ENCODE measurements at places on chromosomes 13 and 19.

GRCh38 chr13:74747186-74747955, 613.2 kb upstream of the KLF12 start:
- no peak for DNase-seq

DNA sequence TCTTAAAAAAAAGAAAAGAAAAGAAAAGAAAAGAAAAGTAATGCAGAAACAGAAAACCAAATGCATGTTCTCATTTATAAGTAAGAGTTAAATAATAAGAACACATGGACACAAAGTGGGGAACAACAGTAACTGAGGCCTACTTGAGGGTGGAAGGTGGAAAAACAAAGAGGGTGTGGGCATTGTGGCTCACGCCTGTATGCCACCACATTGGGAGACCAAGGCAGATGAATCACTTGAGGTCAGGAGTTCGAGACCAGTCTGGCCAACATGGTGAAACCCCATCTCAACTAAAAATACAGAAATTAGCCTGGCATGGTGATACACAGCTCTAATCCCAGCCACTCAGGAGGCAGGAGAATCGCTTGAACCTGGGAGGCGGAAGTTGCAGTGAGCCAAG, 8.1 kb downstream of the ZNF708 start:
- no peak for DNase-seq

DNA sequence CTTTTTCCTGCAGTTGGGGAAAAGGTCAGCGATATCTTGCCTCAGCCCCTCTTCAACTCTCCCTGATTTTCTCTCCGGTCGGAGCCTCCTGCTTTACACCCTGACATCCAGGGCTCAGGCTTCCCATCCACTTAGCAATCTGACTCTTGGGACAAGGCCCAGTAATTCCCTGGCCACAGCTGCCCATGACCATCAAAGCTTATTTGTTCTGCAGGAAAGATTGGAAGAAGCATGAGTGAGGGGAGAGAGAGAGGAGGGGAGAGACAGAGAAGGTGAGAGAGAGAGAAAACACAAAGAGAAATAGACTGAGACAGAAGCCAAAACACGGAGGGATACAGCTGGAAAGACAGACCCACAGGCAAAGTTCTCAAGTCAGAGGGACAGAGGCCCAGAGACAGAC, 13.7 kb downstream of the SYT3 start:
- no peak for DNase-seq

GRCh38 chr13:91572944-91573598, 174.7 kb downstream of the GPC5 start:
- no peak for DNase-seq

- DNase-seq, result no peak
These were observed 106.1 kb downstream of the RGCC start for GRCh38 chr13:41563341-41563983.

DNA sequence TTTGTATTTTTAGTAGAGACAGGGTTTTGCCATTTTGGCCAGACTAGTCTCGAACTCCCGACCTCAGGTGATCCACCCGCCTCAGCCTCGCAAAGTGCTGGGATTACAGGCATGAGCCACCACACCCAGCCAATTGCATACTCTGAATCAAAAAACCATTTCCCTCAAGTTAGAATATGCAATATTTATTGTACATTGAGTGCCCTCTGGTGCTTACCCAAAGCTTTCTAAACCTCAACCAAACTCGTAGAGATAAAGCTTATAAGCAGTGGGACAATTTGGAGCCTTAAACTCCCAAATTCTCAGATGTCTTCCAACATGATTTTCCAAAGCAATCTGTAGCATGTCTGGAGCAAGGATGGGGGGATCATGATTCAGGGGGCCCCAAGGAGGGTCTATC, 22.4 kb downstream of the RFXAP start:
- DNase-seq, result no peak

DNA sequence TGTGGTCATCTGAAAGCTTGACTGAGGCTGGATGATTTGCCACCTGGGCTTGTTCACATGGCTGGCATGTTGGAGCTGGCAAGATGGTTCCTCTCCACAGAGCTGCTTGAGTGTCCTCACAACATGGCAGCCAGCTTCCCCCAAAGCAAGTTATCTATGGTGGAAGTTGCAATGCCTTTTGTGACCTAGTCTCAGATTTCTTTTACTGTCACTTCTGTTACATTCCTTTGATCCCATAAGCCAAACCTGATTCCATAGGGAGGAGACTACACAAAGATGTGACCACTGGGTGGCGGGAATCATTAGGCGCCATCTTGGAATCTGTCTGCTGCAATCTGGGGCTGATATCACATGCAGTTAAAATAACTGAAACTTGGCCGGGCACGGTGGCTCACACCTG, 17.5 kb upstream of the LMTK3 start:
- DNase-seq, result no peak

DNA sequence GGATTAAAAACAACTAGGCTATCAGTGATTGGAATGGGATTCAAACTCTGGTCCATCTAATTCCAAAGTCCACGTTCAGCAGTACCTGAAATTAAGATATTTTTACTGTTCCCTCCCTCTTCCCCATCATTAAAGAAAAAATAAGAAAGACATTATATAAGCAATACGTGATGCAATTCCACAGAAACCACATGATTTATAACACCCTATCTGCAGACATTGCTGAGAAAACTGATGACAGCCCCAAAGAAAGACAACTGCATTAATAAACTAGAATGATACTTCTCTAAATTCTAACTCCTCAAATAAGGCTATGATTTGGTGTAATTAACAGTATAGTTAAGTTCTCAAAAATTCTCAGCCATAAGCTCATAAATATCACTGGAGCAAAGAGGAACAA, 19.1 kb downstream of the LNX2 start:
- no peak for DNase-seq

DNA sequence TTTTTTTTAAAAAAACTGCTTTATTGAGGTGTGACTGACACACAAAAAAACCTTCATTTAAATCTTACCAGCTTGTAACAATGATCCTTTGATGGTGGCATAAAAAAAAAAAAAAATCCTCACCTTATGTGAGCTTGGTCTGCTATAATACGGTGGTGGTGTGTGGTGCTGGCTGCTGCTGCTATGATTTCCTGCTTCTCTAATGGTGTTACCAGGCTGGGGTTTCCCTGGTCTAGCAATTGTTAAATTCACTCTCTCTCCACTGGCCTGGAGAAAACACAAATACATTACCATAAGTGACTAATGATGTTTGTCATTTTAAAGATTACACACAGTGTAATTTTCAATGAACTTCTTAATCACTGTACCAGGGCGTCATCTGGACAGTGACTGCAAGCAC, 60.6 kb downstream of the LNX2 start:
- DNase-seq, result no peak

DNA sequence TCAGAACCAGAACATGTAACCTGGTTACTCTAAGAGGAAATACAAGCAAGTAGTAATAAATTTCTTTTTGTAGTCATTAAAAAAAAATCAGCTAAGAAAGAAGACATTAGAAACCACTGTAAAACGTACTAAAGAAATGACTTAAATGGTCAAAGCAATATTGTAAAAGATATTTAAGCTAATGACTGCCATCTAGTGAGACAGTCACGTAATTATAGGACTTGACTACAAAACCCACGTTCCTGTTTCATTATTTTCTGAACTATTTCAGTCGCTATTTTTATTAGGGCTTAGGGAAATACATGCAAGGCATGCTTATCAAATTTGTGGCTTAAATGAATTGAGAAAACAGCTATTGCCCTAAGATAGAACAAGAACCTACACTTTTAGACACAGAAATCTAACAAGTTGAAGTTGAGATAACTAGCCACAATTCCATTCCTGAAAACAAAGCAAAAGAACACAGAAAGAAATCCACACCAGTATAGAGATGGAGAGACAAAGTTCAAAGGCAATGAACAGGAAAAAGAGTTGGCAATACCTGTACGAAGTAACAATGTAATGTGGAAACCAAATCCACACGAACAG, 17.9 kb downstream of the ALG5 start:
- peak; percentile 61 for DNase-seq

- no peak for DNase-seq
These were observed 31.5 kb upstream of the SLC15A1 start for GRCh38 chr13:98783856-98784478.

GRCh38 chr19:1610579-1610978, 5.3 kb upstream of the UQCR11 start:
- DNase-seq, result no peak

DNA sequence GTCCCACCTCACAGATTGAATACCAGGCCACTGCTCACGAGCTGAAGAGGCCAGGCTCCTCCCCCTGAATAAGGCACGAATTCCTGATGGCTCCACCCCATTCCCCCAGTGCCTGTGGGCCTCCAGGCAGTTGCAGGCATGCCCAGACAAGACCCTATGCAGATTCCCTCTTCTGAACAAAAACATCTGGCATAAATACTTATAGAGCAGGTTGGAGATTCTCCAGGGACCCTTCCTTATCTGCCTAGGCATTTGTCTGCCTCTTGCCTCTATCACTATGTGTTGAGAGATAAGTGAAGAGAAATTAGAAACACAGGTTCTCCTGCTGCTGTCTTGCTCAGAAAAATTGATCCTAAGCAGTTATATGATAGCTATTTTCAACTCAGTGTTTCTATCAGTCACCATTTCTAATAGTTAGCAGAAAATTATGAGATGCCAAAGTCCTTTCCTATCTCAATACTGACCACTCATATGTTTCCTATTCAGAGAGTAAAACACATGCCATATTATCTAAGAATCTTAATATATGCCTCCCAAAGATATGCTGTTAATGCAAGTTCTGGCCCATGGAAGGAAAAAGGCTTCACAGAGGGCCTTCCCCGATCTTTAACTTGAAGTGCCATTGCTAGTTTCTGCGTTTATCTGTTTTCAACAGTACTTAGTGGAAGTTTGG, 364.0 kb downstream of the KCTD12 start:
- DNase-seq, result no peak

DNA sequence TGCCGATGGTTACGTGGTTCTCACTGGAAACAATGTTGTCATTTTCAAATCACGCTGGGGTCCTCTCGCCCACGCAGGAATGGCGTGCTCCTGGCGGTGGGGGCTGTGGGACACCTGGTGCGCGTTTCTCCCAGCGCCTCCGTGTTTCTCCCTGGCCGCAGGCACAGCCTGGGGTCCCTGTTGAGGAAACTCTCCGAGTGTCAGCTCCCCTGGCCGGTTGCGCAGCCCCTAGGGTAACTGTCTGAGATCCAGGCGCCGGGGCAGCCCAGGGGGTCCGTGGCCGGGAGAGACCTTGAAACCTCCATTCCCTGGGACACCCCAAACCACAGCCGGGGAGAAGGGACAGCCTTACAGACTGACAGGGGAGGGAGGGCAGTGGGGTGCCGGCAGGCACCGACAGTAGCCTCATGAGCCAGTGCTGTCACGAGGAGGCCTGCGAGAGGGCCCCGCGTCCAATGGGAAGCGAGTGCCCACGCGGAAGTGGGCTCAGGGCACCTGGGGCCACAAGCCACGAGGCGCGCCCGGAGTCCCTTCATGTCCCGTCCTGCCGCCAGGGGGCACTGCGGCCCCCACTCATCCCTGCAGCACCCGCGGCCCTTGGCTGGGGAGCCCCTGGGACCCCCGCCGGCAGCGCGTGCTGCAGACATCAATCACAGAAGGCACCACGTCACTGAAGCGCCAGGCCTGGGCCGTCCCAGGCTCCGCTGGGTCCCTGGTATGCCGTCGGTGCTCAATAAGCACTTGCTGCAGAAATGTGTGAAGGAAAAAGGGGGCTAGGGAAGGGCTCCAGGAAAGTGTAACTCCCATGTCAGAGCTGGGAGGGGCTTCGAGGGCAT, 9.5 kb downstream of the ADAMTSL5 start:
- peak; percentile 58 for DNase-seq

DNA sequence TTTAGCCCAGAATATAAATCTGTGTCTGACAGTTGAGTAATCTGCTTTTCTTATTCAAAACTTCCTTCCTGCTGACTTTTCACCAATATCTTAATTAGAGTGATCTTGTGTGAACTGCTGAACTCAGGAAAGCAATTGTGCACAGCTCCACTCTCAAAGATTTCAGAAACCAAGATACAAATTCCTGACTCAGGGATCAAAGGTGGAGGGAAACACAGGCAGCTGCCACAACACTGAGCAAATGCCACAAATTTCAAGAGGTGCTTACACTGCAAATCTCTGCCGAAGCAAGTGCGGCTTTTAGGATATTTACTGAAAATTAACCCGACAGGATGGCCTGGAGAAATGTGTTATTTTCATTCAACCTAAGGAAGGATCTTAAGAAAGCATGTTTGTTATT, 111.4 kb downstream of the STOML3 start:
- no peak for DNase-seq

DNA sequence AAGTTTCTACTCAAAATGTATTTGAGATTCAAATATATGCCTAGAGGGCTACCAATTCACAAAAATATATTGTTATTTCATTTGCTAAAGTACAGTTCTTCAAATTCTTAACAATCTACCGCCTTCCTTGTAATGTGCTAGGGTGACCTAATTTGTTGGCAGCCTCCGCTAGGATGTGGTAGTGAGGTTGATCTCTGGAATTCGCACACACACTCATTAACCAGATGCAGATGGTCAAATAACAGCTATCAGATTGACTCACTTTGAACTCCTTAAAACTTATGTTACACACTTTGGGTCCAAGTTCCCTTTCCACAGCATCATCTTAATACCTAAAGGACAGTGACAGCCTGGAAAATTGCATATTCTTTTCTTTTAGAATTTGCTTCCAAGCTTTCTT, 367.3 kb downstream of the DCT start:
- no peak for DNase-seq

- no peak for DNase-seq
These were observed 4.0 kb downstream of the SELENOV start for GRCh38 chr19:39518975-39519374.

DNA sequence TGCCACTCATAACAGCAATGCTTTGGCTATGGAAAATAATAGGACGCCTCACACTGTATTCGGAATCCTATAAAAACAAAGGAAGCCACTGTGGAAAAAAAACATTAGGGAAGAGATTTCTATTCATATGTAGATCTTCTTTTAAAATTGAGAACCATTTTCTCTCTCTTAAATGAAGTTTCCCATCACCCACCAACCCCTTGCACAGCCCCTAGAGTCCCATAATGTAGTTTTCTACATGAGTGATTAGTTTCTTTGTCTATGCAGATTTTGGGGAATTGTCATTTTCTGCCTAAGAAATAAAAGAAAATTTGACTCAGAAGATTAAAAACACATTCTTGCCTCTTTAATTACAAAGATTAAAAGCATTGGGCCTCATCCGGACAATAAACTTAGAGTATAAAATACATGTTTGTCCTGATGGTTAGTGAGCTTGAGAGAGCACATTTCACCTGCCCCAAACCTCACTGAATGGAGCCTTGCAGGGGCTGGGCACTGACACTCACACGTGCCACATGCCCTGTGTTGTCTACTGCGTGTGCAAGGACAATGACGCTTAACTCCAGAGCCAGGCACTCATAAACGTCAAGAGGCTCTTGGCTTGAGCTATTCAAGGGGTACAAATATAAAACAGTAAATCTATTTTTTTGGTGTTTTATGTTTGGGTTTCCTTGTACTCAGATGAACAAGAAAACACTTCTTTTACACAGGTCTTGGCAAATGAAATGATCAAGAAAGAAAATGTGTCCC, 40.0 kb upstream of the KL start:
- no peak for DNase-seq

- no peak for DNase-seq
These were observed 19.8 kb downstream of the EPS8L1 start for GRCh38 chr19:55095260-55096060.

GRCh38 chr19:43439032-43439708, 24.5 kb downstream of the TEX101 start:
- peak; percentile 63 for DNase-seq

All from suppressor macrophage treated with lipopolysaccharide for 4 hours (primary cell).